ENCODE measurements at places on chromosomes 4 and X.

DNA sequence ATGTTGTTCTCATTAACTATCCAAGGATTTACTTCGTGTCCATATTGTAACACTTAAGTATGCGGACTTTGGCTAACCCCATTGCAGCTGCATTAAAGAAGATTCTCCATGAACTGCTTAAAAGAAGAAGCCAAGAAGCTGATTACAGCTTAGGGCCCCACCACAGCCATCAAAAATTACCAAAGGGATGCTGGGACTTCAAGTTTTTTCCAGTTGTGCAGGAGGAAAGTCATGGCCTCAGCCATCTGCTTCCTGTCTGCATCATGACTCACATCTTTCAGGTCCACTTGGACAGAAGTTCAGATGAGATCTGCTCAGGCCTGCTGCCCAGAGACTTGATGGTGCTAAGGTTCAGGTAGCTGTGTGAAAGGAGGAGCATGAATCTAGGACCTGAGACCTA lies 38.8 kb upstream of the CAPN6 start:
- DNase-seq: no peak

DNA sequence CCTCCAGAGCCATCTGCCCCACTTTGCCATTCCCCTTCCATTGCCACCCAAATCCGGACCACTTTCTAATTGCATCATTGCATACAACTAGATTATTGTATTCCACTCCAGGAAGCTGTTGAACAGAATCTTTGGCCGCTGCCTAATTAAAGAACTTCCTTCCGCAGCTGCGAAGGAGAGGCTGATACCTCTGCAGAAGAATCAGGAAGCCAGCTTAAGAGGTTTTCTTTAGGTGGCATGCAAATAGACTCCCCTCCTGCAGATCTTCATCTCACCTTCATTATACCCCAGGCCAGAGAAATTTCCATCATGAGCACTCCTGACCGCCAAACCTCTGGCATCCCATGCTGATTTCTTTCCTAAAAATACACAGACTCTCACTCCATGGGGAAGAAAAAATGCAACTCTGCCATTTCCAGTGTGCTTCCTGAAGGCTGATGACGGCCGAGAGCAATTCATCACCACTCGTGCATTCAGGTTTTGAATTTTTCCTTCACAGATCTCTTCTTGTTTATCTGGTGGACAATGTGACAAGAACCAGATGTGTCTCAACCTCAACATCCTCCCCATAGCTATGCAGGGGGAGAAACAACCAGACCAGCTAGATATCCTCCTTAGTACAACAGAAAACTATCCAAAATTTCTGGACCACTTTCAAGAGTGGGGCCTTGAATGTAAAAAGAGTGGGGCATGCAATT lies 31.2 kb downstream of the LGI2 start:
- no peak for DNase-seq

DNA sequence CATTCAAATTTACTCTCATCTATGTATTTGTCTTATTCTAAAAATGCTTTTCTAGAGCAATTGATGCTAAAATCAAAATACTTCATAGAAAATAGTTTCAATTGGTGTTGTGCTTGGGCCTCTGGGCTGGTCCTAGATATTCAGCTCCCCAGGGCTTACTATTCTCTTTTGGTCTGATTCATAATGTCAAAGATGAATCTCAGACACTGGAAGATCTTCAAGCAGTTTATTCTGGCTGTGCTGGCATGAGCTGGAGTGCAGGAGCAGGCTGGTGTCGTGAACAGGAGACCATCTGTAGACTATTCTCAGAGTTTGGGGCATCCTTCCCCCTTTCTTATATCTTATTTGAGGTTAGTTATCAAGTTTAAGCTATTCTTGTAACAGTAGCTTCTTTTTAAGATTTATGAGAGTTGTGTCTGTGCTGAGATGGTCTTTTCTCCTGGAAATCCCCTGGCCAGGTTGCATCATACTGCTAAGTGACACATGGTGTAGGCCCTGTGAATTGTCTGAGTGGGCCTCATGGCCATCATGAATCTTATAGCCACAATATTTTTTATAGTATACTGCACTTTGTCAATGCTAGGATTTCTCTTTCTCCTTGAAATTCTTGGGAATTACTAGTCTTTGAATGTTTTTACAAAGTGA lies 1624.0 kb upstream of the IGFBP7 start:
- DNase-seq: no peak

- no peak for DNase-seq
These were observed 14.7 kb downstream of the TBC1D14 start for GRCh38 chr4:6924361-6924779.

- no peak for DNase-seq
These were observed 5.2 kb downstream of the BANK1 start for GRCh38 chr4:101795704-101796103.
